ENCODE measurements at places on chromosomes 6 and 20. TPM values are rescaled to one million over a fixed set of nuclear protein-coding genes. Genes with fewer than 3 reads are reported as not detected.

TMC2 gene
- total RNA-seq = not detected

- no peak for DNase-seq
These were observed 57.4 kb downstream of the MOCS1 start for GRCh38 chr6:39876826-39877225.

- DNase-seq = no peak
These were observed 234.9 kb downstream of the KCNQ5 start for GRCh38 chr6:72856801-72857200.

- DNase-seq = no peak
These were observed 254.0 kb downstream of the CDC5L start for GRCh38 chr6:44641344-44642031.

- no peak for DNase-seq
These were observed 116.5 kb downstream of the FAM120B start for GRCh38 chr6:170423030-170423429.

DNA sequence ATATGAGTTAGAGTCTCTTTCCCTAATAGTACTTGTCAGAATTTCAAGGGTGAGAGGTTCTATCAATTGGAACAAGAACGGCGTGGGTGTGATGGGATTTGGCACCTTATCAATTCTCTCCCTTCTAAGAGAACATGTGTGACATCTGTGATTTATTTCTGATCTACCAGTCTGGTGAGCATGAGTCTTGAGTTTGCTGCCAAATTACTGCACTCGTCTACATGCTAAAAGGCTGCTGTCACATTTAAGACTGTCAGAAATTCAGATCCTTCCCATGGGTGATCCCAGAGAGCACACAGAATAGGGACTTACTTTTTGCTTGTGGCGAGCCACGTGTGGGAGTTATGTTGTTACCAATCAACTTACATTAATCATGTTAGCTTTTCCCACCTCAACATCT is 370.2 kb upstream of the SASH1 start:
- no peak for DNase-seq

BEND6 gene
- total RNA-seq = not detected

ZSCAN23 gene
- 1.3 TPM for total RNA-seq

BFSP1 gene
- total RNA-seq = 0.18 TPM

ZNF334 gene
- total RNA-seq = 5.8 TPM

DNA sequence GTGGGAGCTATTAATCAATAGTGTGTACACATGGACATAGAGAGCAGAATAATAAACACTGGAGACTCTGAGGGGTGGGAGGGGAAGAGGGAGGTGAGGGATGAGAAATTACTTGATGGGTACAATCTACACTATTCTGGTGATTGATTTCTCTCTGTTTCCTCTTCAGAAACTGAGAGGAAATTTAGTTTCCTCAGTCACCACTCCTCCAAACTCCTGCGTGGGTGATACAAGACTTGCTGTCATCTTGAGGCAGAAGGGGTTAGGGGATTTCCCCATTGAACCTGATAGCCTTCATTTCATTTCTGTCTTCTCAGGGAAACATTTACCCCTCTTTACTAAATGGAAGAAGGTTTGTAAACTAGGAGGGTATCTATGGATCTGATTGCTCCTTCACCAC is 84.3 kb upstream of the ESR1 start:
- peak; percentile 52 for DNase-seq

ZNF184 gene
- total RNA-seq = 8.9 TPM

- DNase-seq = peak; percentile 34
These were observed 395.5 kb upstream of the RUNX2 start for GRCh38 chr6:44932651-44933091.

DNA sequence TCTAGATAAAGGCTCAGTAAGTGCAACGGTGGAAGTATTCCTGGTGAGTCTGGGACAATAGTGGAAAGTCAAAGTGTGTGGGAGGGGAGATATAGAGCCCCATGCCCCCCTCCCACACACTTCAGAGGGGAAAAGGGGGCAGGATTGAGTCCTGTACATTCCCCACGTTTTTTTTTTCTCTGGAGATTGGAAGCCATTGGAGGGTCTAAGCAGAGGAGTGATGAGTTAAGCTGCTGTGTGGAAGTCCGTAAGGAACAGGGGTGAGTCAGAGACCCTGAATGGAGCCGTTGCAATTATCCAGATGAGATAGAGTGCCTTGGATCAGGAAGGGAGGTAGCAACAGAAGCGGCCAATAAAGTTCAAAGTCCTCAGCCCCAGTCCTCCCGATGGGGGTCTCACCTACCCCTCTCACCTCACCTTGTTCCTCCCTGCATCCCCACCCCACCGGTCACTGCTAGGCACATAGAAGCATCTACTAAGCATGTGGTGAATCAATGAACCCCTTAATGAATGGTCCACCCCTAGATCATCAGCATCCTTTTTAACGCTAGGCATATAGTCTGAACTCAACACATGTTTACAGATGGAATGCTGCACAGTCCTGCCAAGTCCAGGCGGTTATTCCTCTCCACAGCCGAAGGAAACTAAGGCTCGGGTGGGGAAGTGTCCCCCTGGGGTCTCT is 662 bp upstream of the SLC9A8 start:
- no peak for DNase-seq

- no peak for DNase-seq
These were observed 598.8 kb downstream of the RNF144B start for GRCh38 chr6:18985996-18986395.

GRCh38 chr20:32845786-32846185 is 12.9 kb upstream of the EFCAB8 start:
- no peak for DNase-seq

DNA sequence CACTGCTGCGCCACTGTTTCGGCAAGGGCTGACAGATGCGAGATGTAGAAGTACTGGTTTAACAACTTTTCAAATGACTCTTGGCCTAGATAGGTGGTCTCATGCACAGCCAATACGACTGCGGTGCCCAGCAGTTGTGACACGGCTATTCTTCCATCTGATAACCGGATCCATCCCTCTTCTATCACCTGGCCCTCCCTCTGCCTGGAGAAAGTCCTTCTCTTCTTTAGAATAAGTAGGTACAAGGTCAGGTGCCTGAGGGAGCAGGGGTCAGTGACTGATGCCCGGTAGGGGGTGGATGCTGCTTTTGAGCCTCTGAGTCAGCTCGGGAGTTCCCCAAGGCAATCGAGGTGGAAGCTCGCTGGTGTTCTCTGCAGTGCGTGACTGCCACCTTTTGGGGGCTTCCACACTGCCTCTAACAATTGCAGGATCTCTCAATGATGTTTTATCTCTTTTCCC is 166.8 kb upstream of the GRIK2 start:
- DNase-seq = peak; percentile 8

MCHR2 gene
- total RNA-seq = not detected

DNA sequence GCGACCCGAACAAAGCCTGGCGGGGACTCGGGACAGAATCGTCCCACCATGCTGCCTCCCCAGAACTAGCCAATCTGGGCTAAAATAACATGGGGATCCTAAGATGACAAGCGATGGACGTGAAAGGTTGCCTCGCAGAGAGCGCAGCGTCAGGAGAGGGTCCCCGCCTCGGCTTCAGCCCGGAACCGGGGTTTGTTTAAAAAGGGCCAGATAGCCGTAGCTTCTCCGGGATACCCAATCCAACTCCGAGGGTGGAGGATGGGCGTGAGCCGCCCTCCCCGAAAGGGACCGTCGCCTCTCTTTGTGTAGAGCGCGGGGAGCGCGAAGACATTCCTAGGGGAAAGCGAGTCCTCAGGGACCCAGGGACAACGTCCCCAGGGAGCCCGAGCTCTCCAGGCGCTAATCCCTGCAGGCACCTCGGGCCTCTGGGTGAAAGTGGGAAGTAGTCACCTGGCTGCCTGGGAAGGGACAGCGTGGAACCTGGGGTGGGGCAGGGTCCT is 643 bp downstream of the CD24 start:
- DNase-seq = no peak

GRCh38 chr20:37319151-37319671 is 26.7 kb upstream of the SRC start:
- DNase-seq = no peak

IRAK1BP1 gene
- total RNA-seq = 3.6 TPM

PAX1 gene
- not detected for total RNA-seq

All from activated naive CD8-positive, alpha-beta T cell treated with anti-CD3 and anti-CD28 coated beads for 36 hours (primary cell).